ENCODE measurements at places on chromosomes 3 and 15.

DNA sequence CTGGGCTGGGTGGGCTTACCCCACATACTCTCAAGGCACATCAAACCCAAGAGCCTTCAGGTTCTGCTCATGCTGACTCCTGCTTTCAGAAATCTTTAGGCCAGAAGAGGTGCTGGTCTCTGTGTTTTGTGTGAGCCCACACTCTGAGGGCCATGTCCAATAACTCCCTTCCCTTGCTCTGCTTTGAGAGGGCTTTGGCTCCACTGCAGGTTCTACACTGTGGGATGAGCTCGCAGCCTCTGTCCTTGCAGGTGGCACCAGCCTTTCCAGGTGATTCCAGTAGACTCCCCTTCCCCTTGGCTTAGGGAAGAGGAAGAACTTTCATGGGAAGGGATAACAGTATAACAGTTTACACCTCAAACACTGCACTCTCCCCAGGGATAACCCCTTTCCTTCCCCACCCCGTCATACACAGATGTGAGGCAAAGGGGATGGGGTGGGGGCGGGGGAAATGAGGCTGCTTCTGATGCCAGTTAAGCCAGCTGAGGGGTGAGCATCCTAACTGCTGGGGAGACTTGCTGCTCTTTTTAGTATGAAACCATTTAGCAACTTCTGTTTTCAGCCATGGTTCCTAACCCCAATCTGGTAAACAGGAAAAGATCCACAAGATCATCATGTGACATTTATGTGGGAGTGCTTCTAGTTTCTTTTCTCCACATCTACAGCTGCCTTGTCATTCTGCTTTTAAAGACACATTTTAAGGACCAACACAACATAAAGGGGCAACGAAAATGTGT is 262.4 kb downstream of the SLC9A9 start:
- peak; percentile 19 for DNase-seq

- no peak for DNase-seq
Measured at GRCh38 chr3:17891139-17891856, 148.9 kb upstream of the TBC1D5 start.

- DNase-seq = peak; percentile 49
Measured at GRCh38 chr3:100993309-100993708, at the start of gene ABI3BP. TSS of gene ABI3BP (minus strand) at chr3:100993421. CDS start at chr3:100993384, 37 bp downstream.

- DNase-seq = no peak
Measured at GRCh38 chr3:188349351-188349901, 195.5 kb downstream of the LPP start.

DNA sequence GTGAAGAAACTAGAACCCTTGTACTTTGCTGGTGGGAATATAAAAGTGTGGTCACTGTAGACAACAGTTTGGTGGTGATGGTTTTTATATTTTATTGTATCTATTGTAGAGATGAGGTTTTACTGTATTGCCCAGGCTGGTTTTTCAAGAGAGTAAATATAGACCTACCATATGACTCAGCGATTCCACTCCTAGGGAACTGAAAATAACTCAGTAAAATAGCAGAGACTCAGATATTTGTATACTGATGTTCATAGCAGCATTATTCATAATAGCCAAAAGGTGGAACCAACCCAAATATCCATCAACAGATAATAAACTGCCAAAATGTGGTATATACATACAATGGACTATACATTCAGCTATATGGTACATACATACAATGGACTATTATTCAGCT is 68.8 kb upstream of the IL12A start:
- no peak for DNase-seq

- DNase-seq = peak; percentile 88
Measured at GRCh38 chr3:9916734-9917680, at the start of gene IL17RC. TSS of gene IL17RC (plus strand) at chr3:9917098. CDS start at chr3:9917316, 218 bp downstream.

DNA sequence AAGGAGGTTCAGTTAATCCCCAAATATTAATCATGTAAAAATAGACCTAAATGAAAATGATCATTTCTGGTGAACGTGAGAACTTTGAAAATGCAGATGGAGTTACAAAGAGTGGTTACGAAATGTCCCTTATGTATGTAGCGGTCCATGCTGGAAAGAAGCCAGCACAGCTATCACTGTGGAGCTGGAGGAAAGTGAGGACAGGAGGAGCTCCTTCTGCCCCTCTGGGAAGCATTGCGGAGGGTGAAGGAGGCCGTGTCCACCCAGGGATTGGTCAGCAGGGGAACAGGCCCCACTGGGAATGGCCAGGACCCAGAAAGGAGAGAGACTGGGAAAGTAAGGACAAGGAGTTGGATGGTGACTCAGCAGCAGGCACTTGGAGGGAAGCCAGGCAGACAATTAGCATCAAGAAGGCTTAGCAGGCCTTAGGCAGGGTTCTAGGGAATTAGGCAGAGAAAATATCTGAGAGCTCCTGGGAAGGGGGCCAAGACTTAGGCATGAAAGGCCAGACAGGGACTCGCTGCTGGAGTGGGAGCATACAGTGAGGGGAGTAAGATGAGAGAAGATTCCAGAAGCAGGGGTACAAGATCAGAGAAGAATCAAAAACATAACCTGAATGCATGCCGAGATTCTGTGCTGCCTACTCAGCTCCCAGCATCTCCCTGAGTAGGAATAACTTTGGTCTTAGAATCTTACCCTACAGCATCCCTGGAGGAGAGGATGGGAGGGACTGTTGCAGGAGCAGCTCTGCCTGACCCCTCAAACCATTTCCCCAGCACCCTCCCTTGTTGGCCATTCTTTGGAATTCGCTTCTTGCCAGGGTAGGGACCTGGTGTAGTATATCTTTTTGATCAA is 171.0 kb upstream of the UMPS start:
- DNase-seq = peak; percentile 84

DNA sequence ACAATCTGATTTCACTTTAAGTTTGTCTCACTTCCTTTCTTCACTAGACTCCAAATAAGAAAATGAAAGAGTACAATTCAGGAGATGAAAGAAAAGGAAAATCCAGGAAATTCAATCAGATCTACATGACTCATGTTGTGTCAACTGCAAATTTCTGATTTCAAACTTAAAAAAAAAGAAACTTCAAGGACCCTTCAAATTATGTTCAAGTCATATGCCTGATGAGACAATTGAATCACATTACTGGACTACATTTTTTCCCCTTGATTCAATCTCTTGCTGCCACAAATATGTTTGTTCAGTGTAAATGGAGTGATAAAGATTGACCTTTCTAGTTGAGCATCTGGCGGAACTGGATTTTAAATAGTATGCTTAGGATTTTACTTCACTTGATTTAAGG is 37.4 kb downstream of the FRMD5 start:
- no peak for DNase-seq

DNA sequence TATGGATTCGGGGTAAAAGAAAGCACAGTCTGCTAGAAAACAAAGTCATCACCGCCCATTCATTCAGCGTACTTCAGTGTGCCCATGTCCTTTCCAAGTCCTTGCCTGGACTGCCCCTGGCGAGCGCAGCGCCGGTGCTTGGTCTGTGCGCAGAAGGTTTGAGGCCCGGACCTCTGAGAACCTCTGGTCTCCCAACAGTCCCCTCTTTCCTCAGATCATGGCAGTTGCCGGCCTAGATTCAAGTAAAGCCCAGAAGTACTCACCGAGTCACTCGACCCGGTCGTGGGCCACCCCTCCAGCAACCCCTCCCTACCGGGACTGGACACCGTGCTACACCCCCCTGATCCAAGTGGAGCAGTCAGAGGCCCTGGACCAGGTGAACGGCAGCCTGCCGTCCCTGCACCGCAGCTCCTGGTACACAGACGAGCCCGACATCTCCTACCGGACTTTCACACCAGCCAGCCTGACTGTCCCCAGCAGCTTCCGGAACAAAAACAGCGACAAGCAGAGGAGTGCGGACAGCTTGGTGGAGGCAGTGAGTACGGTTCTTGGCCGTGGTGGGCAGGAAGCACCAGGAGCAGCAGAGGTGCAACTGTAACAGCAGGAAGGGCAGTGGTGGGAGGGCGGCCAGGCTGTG is 36.3 kb downstream of the CHDH start:
- DNase-seq = no peak

DNA sequence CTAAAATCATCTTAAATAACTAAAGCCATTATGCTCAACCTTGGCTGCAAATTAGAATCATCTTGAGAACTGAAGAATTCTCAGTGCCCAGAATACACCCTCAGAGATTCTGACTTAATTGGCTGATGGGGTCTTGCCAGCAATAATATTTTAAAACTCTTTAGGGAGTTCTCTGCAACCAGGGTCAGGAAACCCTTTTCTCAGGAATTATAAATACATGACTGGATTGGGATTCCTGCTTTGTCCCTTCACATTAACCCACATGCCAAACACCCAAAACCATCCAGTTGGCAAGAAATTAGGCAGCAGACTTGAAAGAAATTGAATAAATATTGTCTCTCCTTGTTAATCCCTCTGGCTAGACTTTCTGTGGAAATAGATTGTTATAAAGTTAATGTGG is 482.3 kb upstream of the NECTIN3 start:
- no peak for DNase-seq

- no peak for DNase-seq
Measured at GRCh38 chr3:142433110-142433509, 14.7 kb downstream of the XRN1 start.

DNA sequence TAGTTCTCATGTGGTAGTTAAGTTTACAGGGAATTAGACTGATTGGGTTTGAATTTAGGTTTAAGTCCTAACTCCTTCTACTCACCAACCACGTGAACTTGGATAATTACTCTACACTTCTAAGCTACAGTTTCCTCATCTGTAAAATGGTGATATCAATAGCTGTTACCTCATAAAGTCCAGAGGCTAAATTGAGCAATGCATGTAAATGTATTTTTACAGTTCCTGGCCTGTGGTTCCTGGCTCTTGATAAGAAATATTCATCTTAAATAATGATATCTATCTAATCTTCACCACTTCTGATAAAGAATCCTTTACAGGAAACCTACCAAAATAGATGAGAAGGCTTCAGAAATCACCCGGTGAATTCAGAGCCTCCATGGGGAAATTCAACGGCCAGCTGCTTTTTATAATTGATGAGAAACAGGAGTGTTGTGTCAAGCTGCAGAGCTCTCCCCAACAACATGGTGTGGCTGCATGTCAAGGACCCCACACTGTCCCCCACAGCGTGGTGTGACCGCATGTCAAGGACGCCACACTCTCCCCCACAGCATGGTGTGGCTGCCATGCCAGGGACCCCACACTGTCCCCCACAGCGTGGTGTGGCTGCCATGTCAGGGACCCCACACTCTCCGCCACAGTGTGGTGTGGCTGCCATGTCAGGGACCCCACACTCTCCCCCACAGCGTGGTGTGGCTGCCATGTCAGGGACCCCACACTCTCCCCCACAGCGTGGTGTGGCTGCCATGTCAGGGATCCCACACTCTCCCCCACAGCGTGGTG is 80.8 kb upstream of the PEX5L start:
- no peak for DNase-seq

DNA sequence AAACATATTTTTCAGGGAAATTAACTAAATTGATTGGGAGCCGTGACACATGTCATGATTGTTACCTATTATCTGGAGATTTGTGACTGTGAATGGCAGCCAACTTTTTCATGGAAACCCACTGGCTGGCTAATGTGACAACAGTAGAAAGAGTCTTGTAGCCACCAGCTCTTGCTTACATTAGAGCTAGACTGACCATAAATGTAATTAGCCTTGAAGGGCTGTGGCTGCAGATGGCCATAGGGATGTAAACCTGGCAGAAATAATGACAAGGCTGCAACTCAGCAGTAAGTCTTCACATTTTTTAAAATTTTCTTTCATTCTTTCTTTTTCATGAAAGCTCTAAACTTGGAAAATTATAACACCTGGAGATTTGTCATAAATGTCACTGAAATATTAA is 168.2 kb upstream of the ROBO2 start:
- no peak for DNase-seq

DNA sequence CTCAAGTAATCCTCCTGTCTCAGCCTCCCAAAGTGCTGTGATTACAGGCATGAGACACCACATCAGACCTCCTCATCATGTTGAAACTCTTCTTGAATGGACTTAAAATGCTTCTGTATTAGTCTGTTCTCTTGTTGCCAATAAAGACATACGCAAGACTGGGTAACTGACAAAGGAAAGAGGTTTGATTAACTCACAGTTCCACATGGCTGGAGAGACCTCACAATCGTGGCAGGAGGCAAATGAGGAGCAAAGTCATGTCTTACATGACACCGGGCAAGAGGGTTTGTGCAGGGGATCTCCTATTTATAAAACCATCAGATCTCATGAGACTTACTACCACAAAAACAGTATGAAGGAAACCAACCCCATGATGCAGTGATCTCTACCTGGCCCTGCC is 113.5 kb downstream of the CNTN4 start:
- DNase-seq = no peak

DNA sequence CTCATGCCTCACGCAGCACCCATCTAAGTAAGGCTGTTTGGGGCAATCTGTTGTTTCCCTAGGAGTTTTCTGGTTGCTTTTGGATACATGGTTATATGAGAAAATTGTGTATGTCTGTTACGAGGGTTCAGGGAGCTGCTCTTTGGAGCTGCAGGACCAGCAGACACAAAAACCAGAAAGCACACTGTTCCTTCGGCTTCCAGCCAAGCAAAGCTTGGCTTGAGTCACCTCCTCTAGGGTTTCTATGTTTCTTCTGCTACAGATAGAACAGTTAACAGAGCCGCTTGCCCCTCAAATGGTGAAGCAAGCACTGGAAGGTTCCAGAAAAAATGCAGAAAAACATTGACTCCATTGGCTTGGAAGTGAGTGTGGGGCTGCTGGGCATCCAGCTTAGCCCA is 49.2 kb upstream of the CTDSPL start:
- peak; percentile 60 for DNase-seq

DNA sequence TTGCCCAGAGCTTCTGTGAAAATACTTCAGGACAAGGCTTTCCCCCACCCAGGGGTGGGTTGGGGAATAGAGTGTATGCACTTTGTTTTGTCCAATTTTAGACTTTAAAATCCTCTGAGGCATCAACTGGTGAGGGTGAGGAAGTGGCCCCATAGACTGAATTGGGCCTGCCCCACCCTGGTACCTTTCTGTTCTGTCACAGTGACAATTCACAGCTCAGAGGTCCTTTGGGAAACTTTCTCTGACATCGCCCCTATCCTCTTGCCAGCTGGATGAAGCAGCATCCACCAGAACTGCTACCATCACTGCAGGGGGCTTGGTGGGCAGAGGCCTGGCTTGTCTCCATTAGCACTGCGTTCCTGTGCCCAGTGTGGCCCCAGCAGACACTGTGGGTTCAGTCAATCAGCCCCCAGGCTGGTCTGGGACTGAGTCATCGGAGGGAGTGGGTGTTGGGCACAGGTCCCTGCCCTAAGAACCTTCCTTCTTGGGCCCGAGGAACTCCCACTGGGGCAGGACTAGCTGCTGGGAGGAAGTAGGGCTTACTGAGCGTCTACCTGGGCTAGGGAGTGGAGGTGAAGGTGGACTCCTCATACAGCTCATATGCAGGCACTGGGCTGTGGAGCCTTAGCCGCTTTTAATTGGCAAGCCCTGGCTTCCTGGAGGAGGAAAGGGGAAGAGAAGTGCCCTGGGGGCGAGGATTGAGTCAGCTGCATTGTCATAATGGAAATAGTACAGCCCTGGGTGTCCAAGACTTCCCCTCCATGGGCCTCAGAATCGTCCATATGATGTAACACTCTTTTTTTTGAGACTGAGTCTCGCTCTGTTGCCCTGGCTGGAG is 1.5 kb upstream of the PPM1M start:
- no peak for DNase-seq

DNA sequence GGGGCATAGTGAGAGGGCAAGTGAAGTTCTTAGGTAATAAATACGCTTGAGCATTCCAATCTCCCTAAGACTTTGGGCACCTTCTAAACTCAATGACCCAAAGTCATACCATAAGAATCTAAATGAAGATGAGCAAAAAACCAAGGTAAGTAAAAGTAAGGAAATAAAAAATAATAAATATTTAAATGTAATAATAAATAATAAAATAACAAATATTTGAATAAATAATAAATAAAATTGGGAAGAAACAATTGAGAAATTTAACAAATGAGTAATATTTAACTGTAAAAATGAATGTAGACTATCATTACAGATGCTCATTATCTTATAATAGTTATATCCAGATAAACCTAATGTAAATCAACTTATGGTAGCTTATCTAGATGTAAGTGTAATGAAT is 391.7 kb downstream of the WDR72 start:
- DNase-seq = no peak

Data from stomach (tissue), 19 donors.